ENCODE measurements at places on chromosomes 5 and 9.

- DNase-seq, result no peak
Measured at GRCh38 chr5:168270476-168270875, 21.0 kb upstream of the WWC1 start.

DNA sequence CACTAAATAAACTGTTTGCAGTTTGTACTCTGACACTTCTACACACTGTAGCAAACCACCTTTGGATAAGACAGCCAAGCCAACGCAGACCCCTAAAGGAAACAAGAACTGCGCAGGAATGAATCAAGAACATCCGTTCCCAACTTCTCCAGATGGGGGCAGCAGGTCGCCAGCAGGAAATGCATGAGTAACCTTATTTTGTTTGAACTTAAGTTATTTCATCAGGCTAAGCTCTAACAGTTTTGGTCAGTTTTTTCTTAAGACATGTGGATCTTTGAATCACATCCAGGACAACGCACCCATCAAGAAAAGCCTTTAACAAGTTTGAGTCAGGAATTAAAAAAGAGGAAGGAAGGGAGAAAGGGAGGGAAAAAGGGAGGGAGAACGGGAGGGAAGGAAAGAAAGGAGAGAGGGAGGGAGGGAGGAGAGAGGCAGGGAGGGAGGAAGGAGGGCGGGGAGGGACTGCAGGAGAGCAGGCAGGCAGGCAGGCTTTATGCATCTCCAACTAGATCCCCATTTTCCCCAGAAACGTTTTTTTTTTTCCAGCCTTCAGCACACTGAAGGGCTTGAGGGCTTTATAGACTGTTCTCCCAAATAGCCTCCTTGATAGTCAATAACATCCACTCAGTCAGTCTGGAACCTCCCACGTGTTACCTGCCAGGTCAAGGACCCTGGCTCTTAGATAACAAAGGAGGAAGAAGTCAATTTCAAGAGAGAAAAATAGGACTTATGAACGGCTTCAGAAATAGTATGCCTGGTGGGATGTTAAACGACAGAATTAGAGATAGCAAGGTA, 22.2 kb downstream of the BHMT start:
- peak; percentile 63 for DNase-seq

- no peak for DNase-seq
Measured at GRCh38 chr5:142098275-142098674, 10.3 kb upstream of the NDFIP1 start.

GRCh38 chr5:27733237-27733636, 694.9 kb upstream of the CDH9 start:
- DNase-seq, result no peak

DNA sequence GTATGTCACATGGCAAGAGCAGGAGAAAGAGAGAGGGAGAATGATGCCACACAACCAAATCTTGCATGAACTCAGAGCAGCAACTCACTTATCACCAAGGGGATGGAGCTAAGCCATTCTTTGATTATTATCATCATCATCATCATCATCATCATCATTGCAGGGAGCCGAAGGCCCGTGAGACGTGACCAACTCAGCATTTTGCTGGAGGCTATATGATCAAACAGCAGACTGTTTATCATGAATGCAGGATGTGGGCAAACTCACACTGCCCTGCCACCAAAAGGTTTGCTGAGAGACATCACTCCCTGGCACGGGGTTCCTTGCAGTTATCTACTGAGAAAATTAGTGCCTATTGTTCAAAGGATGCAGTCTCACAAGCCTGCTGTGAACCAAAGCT, 8.6 kb upstream of the ZNF169 start:
- DNase-seq, result no peak

DNA sequence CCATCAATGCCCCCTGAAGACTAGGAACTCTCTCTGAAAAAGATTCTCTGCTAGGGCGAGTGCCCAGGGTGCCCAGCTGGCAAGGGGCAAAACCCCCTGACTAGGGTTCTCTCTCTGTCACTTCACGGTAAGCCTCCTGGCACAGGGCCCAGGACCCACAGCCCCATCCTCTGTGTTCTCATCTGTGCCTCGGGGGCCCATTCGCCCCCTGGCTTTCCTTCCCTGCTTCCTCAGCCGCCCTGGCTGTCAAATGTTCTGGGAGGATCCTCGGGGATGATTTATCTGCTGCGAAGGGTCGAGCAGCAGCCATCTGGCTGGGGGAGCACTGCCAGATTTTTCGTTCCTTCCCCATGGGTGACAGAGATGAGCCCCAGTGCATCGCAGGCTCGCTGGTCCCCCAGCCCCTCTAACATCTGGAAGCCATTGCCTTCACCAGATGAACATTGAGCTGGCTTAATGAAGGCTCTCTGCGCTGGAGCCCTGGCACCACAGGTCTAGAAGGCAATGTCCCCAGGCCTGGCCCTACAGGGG, 24.2 kb downstream of the HMCN2 start:
- no peak for DNase-seq

DNA sequence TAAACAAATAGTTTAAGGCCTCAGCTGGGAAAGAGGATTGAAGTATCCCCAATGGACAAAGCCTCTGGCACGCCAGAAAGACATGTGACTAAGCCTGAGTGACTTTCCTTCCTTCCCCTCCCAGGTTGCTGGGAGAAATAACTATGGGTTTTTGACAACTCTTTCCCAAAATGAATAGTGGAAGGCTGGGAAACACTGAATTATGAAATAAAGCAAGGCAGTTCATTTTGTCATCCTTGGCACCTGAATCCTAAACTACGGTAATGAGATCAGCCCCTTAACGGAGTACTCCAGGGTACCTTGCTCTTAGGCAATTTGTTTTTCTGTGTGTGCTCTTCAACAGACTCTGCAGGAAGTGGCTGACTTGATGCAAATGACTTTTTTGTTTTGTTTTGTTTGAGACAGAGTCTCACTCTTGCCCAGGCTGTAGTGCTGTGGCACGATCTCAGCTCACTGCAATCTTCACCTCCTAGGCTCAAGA, 75.2 kb downstream of the LMNB1 start:
- DNase-seq, result peak; percentile 8

DNA sequence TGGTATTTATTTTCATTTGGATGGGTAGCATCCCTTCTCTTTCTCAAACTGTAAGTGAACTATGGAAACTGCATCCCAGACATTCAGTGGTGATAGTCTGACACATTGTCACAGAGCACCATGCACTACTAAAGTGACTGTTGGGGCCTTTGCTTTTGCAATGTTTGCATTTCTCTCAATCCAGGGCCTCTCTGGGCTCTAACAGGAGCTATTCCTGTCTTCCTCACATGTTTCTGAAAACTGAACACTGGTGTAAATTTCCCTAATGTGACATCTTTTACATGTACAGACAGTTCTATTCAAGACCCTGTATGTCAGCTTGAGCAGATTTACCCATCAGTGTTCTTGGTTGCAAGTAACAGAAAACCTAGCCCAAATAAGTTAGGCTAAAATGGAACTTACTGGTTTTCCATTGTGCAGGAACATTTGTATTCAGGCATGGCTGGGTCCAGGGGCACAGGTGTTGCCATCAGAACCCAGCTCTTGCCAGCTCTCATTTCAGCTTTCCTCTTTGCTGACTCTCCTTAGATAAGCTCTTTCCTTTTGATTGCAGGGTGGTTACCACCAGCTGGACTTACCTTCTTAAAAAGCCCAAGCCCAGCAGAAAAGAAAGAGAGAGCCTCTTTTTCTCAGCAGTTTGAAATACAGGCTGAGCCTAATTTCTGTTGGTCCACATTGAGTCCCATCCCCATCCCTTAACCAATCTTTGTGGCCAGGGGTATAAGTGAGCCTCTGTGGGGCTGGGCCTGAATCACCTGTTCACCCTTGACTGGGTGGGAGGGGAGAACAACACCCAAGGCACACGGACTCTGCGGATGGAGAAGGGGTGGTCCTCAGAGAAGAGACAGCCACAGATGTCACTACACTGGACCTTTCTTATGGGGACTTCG, 234.3 kb downstream of the NR3C1 start:
- no peak for DNase-seq

DNA sequence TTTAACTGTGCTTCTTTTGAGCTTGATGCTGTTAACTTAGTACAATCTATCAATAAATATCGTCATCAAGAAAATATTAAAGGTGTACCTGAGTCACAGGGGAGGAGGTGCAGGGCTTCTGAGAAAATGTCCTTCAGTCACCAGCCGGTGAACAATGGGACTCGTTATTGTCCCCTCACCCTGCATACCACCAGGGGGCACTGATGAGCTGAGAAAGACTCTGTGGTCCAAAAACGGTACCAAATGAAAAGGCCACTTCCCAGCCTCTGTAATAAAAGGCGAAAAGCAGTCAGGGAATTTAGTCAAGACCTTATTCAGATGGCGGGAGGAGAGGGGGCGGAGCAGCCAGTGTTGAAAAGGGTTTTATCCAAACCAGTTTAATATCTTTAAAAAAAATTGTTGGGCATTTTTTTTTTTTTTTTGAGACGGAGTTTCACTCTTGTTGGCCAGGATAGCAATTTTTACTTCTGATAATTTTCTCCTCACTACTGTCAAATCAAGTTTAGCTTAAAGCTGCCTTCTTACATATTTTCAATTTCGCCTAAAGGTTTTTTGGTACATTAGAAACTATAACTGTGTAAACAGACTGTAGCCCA, 271.9 kb upstream of the ADAMTS16 start:
- no peak for DNase-seq

DNA sequence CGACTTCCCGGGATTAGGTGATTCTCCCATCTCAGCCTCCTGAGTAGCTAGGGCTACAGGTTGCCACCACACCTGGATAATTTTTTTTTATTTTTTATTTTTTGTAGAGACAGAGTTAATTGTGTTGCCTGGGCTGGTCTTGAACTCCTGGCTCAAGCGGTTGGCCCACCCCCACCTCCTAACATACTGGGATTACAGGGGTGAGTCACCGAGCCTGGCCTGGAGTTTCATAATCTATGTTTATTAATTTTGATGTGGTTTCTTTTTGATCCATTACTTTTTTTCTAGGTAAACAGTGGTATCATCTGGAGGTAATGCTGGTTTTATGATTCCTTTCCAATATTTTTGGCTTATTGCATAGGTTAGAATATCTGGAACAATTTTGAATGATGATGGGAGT, 54.2 kb downstream of the KIAA1958 start:
- DNase-seq, result no peak

GRCh38 chr5:86407711-86408110, 210.0 kb upstream of the COX7C start:
- DNase-seq, result no peak

GRCh38 chr5:113293068-113293974, 141.5 kb downstream of the TSSK1B start:
- no peak for DNase-seq

GRCh38 chr5:151072630-151073025, 8.2 kb downstream of the TNIP1 start:
- no peak for DNase-seq

DNA sequence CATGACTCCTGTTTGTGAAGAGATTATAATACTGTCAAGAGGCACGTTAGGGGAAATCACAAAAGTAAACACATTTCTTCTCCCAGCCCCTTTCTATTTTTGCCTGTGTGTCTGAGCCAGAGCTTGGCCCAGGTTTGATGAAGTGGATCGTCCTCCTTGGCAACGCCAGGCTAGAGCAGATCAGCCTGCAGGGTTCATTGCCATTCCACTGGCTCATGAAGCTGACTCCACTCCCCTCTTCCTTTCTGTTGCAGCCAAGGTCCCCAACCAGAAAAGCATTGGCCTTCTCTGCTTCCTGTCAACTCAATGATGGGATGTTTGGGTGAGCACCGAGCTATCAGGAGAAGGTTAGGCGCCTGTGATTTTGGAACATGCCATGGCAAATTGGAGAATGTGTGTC, 3.3 kb downstream of the ADRB2 start:
- no peak for DNase-seq

Data from activated CD4-positive, alpha-beta T cell treated with anti-CD3 and anti-CD28 coated beads for 4 hours (primary cell).